ENCODE measurements at places on chromosomes 6 and 20. TPM values are rescaled to one million over a fixed set of nuclear protein-coding genes. Genes with fewer than 3 reads are reported as not detected.

The CEP57L1 gene
- 21.0 TPM for total RNA-seq

The PPP1R10 gene
- total RNA-seq, result 18.5 TPM

DNA sequence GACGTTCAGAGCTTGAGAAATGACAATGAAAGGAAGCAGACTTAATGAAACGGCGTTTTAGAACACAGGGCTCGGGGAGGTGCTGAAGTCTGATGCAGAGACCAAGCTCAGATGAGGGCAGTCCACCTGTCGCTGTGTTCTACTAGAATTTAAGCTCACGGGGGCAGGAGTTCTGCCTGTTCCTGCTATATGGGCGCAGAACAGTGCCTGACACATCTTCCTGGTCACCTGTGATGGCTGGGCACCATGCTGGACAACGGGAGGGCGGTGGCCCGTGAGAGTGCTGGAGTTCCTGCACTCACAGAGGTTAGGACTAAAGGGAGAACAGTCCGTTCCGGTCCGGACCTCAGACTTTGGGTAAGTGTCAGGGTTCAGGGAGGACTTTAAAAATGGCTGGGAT lies 130.6 kb downstream of the ERMARD start:
- no peaks in the 10 kb centered on the region for H3K27me3 ChIP-seq
- H3K4me3 ChIP-seq, result no peak overlapping the region
- DNase-seq, result no peak
- no peaks in the 10 kb centered on the region for H3K4me1 ChIP-seq
- no peak overlapping the region for H3K27ac ChIP-seq

DNA sequence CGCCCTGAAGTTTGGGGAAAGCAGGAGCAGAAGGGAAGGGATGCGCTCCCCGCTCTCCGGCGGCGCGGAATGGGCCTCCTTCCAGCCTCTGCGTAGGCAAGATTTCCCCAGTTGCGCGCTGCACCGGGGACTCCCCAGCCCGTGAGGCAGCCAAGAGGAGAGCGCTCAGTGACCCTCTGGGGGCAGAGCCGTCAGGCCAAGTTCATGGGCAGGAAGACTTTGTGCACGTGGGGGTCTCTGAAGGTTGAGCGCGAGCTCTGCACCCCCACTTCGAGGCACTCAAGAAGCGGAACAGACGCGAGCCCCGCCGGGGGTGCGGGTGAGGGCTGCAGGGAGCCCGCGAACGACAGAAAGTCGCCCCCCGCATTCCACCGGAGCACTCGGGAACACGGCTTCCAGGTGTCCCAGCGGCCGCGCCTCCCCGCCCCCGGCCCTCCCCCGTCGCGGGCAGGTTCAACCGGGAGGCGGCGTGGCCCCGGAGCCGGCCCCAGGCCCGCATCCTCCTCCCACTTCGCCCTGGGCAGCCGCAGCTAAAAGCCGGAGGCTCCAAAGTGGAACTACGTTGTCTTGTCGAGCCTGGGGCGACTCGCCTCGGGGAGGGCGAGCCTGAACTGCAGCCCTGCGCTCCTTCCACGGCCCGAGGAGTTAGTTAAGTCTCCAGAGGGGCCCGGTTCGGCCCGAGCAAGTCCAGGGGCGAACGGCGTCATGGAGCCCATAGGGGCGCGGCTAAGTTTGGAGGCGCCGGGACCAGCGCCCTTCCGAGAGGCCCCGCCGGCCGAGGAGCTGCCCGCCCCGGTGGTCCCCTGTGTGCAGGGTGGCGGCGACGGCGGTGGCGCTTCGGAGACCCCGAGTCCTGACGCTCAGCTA lies at the start of gene PPP1R3G:
PPP1R3G (plus strand) TSS at position 561 of the 867 bp plus-strand sequence; CDS start at position 706, 145 bp downstream.
- peak; percentile 86 for DNase-seq
- H3K4me3 ChIP-seq, result peak within 1 kb of the TSS; percentile 63
- H3K4me1 ChIP-seq, result no peaks in the 10 kb centered on the region

The CCN6 gene
- not detected for total RNA-seq

- H3K36me3 ChIP-seq, result no peaks in the 10 kb centered on the region
- DNase-seq, result no peak
- H3K4me1 ChIP-seq, result peaks cover 13% of the 10 kb centered on the region
- no peak overlapping the region for H3K27ac ChIP-seq
Measured at GRCh38 chr6:31070711-31071197, 41.6 kb downstream of the C6orf15 start.

The ABHD16B gene
- total RNA-seq, result not detected

The TCP11 gene
- total RNA-seq, result 0.66 TPM

DNA sequence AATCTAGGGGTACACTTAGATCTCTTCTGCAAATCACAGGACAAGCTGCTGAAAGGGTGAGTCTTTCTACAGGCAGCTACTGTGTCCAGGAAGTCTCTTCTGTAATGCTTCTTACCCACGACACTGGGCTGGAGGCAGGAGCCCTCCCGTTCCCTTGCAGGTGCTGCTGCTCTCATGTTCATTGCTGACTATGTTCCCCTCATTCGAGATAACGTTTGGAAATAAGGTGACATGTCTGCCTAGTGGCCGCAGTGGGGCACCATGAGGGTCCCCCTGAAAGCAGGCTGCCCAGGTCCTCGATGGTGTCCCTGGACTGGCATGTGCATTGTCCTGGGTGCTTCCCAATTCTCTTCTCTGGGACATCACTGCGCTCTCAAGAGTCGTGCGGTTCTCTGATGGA lies 74.7 kb downstream of the SYNJ2 start:
- H3K36me3 ChIP-seq, result no peaks in the 10 kb centered on the region
- no peaks in the 10 kb centered on the region for H3K27me3 ChIP-seq
- no peaks in the 10 kb centered on the region for H3K4me1 ChIP-seq
- H3K4me3 ChIP-seq, result no peak overlapping the region
- DNase-seq, result no peak
- no peak overlapping the region for H3K27ac ChIP-seq

- no peak overlapping the region for H3K4me3 ChIP-seq
- no peaks in the 10 kb centered on the region for H3K4me1 ChIP-seq
- H3K36me3 ChIP-seq, result no peaks in the 10 kb centered on the region
- no peaks in the 10 kb centered on the region for H3K27me3 ChIP-seq
- no peak overlapping the region for H3K27ac ChIP-seq
- no peak for DNase-seq
Measured at GRCh38 chr6:73801652-73802268, 105.8 kb downstream of the CD109 start.

DNA sequence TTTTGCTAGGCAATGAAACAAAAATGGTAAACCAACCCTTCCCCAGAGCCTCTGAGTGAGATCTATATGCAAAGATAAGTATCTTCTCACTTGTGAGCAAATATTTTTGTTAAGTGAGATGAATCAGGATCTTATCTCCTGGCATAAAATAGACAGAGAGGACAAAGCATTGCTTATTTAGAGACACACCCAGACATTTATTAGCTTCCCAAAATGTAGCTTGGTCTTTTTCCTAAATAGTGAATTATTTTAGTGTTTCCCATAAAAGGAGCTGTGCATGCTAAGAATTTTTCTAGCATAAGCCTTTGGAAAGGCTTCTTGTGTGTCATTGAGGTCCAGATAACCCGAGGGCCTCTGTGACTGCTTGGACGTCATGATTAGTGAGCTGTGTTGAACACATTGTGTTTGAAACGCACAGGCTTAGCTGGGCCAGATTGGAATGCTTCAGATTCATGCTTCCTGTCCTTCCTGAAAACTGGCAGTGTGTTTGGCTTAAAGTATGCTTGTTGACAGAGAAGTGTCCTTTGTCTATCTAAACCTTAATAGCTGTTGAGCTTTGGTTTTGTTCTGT lies 16.5 kb downstream of the MTHFD1L start:
- H3K27ac ChIP-seq, result peak overlapping the region; percentile 55
- peaks cover 42% of the 10 kb centered on the region for H3K4me1 ChIP-seq

DNA sequence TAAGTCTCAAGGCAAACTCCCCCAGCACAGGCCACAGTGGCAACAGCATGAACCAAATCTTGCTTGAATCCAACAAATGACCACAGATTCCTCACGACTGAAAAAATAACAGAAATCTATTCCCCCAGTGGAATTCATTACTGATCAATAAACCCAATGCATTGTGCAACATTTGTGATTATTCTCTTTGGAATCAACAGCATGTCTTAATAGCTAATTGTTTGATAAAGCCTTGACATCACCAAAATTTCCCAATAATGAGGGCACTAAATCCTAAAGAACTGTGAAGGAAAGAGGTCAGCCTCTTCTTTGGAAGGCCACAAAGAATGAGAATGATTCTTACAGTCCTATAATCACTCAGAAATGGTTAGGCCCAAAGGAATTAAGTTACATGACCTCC lies 5.8 kb downstream of the SCML4 start:
- peaks cover 17% of the 10 kb centered on the region for H3K4me1 ChIP-seq
- H3K27ac ChIP-seq, result no peak overlapping the region
- H3K36me3 ChIP-seq, result no peaks in the 10 kb centered on the region
- no peak for DNase-seq
- no peak overlapping the region for H3K4me3 ChIP-seq
